ENCODE measurements at places on chromosomes 12 and 14.

- DNase-seq = peak; percentile 84
These were observed 920 bp downstream of the CDK17 start for GRCh38 chr12:96399120-96399918.

DNA sequence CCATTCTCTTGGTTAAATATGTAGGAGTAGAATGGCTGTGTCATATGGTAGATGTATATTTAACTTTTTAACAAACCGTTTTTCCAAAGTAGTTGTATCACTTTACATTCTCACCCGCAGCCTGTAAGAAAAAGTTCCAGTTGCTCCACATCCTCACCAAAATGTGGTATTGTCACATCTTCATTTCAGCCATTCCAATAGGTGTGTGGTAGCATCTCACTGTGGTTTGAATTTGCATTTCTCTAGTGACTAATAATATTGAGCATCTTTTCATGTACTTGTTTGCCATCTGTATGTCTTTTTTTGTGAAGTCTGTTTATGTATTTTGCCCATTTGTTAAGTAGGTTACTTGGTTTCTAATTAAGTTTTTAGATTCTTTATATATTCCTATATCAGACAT is 78.6 kb downstream of the TBK1 start:
- no peak for DNase-seq

- DNase-seq = no peak
These were observed 583.9 kb downstream of the ALG10 start for GRCh38 chr12:34605955-34606748.

GRCh38 chr14:105315941-105316576 is 1.5 kb downstream of the PACS2 start:
- DNase-seq = no peak

DNA sequence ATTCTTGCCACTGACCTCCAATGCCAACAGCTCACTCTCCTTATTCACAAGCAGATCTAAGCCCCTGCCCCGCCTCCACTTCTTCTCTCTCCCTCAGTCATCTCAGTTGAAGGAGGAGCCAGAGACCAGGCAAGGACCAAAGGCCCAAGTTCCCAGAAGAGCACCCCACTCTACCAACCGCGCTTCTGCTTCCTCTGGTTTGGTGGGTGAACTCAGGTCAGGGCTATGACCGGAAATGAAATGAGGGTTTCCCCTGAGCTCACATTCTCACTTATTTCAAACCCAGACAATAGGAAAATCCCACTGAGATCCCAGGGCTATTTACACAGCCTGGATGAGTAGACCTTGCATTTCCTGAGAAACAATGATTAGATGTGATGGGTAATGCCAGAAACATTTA is 9.9 kb downstream of the DPF3 start:
- no peak for DNase-seq

- DNase-seq = no peak
These were observed 72.9 kb downstream of the DDX51 start for GRCh38 chr12:132071040-132071810.

GRCh38 chr14:74917646-74918081 is 5.4 kb downstream of the RPS6KL1 start:
- no peak for DNase-seq

DNA sequence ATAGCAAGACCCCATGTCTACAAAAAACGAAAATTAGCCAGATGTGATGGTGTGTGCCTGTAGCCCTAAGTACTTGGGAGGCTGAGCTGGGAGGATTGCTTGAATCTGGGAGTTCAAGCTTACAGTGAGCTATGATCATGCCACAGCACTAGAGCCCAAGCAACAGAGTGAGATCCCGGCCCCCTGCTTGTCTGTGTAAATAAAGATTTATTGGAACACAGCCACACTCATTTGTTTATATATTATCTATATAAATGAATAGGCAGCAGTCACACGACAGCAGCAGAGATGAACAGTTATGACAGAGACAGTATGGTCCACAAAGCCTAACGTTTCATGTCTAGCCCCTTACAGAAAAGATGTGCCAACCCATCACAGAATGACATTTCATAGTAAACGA is 14.8 kb downstream of the DDX54 start:
- no peak for DNase-seq

- no peak for DNase-seq
These were observed 27.0 kb upstream of the HIF1A start for GRCh38 chr14:61668282-61668681.

- no peak for DNase-seq
These were observed 146.6 kb upstream of the PLEKHG7 start for GRCh38 chr12:92556141-92556540.

- DNase-seq = no peak
These were observed 12.3 kb downstream of the GPX2 start for GRCh38 chr14:64930085-64930843.

DNA sequence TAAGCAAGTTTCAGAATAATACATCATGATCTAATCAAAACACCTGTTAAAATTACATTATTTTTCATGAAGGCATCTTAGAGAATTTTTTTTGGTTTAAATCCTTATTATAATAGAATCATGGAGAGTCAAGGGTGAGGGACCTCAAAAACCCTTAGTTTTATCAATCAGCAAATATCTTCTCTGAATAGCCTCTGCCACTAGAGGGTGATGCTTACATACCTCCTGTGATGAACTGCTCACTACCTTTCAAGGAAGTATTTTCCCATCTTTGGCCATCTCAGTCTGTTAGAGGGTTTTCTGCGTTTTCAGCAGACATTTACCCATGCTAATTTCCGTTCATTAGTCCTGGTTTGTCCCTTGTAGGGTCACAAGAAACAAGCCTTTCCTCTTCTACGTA is 200.2 kb downstream of the TRHDE start:
- DNase-seq = no peak

DNA sequence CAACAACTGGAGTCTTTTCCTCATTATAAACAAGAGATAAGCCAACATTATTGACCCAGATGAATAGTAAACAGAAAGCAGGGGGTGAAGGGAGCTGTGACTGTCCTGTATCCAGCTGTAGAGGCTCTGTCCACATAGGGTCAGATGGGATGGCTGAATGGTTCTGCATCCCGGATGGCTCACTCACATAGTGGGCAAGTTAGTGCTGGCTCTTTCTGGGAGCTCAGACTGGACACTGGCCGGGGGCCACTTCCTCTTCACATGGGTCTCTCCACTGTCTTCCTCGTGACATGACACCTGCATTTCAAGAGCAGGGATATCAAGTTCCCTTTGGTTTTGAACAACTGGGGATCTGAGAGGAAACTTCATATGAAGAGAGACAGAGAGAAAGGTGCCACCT is 969.6 kb upstream of the TMEM132C start:
- no peak for DNase-seq

- no peak for DNase-seq
These were observed 16.0 kb upstream of the HIP1R start for GRCh38 chr12:122819209-122819785.

DNA sequence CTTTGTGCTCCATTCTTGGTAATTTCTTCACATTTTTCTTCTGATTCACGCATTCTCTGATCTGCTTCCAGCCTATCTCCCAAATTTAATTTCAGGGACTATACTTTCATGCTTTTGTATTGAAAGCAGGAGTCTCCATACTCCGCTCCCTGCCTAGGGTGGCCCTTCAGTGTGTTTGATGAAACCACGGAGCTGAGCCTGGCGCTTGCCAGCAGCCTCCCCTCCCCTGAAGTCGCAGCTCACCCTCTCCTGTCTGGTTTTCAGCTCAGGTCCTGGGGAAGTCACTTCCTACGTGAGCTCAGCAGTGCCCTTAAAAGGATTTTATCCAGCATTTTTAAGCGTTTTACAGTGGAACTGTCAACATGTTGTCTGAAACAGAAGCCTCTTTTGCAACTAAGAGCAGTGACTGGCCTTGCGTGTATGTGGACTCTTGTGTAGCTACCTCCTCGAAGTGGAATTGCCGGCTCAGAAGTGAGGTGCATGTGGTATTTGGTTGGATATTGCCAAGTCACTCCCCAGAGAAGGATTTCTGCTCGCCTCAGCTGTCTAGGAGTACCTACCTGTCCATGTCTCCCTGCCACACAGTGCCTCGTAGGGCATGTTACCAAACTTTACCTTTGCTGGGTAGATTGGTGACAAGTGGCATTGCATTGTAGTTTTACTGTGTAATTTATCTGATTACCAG is 78.5 kb downstream of the TESC start:
- no peak for DNase-seq
